NCI-H187 (cell line): ENCODE measurements at places on chromosomes 6 and 20.

DNA sequence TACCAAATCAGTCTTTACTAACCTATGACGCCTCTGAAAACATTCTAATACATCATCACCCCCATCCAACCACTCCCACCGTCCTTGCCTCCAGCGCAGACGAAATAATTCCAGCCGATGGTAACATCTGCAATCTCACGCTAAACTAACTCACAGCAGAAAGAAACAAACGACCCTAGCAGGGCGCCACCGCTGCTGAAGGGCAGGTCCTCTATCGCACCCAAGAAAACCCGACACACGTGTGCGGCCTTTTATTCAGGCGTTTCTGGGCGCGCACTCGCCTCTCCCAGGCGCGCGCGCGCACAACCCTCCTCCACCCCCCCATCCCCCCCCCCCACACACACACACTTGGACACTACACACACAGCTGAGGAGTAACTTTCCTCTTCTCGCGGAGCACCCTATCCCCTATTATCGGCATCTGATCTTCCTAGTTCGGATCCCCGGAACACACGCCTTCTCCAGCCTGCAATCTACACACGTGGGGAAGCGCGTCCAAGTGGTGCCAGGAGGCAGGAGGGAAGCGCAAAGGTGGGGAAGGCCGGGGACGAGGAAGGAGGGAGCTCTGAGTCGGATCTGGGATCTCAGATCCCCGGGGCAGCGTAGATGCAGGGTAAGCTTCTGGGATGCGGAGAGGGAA lies 1.4 kb downstream of the GFOD1 start:
- no peak for DNase-seq

DNA sequence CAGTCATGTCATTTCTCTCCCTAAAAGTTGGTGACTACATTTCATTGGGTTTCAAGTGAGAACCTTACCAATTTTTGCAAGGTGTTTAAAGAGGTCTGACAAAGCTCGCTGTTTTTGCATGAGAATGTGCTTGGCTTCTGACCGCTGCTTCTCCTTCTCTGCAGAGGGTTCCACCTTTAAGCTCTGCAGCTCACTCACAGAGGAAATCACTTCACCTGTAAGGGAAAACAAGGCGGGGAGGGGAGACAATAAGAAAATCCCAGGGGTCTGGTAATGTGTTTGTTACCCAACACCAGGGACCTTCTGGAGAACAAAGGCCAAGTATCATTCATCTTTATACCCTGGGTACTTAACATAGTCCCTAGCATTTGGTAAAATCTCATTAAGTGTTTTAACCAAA lies 40.0 kb upstream of the LYRM2 start:
- DNase-seq, result no peak

- DNase-seq, result no peak
These were observed 103.1 kb upstream of the ESR1 start for GRCh38 chr6:151704383-151704782.

DNA sequence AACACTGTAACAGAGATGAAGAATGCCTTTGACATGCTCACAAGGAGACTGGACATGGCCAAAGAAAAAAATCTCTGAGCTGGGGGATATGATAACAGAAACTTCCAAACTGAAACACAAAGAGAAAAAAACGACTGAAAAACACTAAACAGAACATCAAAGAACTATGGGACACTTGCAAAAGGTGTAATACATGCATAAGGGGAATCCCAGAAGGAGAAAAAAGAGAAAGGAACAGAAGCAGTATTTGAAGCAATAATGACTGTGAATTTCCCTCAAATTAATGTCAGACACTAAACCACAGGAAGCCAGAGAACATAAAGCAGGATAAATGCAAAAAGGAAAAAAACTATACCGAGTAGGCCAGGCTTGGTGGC lies 117.4 kb upstream of the ARID1B start:
- DNase-seq, result no peak

DNA sequence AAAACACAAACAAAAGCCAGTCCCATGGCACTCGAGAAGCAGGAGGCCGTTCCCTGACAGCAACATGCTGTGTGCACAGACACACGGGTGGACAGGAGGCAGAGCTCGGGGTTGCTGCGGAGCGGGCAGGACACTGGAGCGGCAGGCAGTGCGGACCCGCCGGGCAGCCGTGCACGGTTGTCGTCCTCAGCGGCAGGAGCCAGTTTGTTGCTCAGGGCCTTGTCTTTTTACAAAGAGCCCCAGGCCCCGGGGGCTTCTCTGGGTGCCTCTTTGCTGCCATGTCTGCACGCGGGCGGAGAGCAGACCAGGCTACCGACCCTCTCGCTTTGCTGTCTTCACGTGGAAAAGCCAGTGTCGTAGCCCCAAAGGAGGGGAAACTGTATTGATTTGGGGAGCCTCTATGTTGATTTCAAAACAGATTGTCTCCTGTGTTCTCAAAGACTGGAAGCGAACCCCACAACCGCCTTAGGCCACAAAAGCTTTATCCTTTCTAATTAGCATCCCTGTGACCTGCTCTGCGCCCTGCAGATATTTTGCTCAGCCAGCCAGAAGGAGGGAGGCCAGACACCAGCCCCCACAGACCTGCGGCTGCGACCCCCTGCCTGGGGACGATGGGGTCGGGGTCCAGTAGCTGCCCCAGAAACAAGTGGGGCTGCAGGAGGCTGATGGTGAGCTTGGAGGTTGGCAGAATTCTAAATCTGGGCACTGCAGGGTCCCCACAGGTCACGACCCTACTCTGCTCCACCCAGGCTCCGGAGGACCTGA lies 50.2 kb downstream of the ERMARD start:
- no peak for DNase-seq

DNA sequence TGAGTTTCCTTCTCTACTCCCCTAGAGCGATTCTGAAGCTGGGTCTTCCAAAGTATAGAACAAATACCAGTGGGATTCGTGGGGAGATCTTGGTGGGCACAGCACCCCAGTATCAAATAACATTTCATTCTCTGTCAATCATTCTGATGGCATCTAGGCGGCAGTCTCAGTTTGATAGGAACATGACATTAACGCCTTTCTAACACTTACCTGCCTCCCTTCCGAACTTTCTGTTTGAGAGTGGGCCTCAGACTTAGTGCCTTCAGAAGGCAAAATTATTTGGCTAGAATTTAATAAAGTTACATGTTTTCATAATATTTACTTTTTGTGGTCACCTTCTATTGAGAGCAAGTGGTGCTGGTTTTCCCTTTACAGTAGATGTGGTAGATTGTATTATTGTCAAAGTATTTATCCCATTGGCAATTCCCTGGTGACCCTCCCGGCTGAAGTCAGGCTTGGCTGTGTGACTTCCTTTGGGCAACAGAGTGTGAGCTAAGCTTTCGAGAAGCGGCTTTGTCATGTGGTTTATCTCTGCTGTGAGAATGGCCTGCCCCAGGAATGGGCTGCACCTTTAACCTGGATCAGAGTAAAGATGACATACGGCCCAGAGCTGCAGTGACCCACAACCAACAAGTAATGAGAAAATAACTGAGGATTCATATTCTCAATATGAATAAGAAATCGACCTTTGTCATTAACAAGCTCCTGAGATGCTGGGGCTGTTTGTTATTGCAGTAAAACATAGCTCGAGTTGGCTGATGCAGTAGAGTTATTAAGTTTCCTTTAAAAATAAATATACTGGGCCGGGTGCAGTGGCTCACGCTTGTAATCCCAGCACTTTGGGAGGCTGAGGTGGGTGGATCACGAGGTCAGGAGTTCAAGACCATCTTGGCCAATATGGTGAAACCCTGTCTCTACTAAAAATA lies 45.2 kb upstream of the PTPN1 start:
- DNase-seq, result no peak

- no peak for DNase-seq
These were observed 168.1 kb downstream of the GRM4 start for GRCh38 chr6:33977606-33978411.

- no peak for DNase-seq
These were observed 162.8 kb upstream of the HEY2 start for GRCh38 chr6:125586605-125587004.

DNA sequence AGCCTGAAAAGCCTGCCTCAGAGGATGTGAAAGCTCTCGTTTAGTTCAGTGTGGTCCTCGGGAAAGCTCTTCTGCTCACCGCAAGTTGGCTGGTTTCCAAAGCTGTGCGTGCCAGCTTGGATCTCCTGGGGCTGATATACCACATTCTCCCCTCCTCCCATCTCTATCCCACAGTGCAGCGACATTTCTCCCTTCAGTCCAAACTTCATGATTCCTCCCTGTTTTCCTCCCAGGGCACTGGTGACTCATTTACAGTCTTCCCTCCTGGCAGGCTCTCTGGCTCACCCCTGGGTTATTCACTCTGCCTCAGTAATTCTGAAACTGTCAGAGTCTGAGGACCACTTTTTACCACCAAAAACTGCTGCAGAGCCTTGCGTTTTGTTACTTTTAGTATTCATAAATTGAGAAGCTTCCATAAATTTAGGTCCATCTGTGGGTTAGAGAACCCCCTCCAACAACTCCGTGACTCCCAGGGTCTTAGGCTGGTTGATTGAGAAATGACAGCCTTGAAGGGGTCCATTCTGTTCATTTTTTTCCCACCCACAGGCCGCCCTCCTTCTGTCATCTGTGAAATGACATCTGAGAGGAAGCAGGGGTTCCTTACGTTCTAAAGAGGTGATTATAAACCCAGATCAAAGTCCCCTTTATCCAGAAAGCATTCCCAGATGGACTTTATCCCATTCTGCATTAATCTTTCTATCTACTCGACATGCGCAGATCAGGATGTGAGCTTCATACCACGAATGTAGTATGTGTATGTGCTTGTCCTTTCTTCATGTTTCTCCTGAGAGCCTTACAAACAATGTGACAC lies 6.1 kb downstream of the TRIM10 start:
- DNase-seq, result peak; percentile 1

- DNase-seq, result no peak
These were observed 1.0 kb downstream of the HCRTR2 start for GRCh38 chr6:55175078-55176049.

- DNase-seq, result no peak
These were observed 208.0 kb upstream of the KCNQ5 start for GRCh38 chr6:72413884-72414283.

GRCh38 chr20:63529180-63529860 lies 7.9 kb downstream of the PTK6 start:
- no peak for DNase-seq

- no peak for DNase-seq
These were observed 43.3 kb downstream of the LRRC1 start for GRCh38 chr6:53837865-53838769.

GRCh38 chr6:118313208-118313607 lies 234.9 kb upstream of the PLN start:
- DNase-seq, result no peak

DNA sequence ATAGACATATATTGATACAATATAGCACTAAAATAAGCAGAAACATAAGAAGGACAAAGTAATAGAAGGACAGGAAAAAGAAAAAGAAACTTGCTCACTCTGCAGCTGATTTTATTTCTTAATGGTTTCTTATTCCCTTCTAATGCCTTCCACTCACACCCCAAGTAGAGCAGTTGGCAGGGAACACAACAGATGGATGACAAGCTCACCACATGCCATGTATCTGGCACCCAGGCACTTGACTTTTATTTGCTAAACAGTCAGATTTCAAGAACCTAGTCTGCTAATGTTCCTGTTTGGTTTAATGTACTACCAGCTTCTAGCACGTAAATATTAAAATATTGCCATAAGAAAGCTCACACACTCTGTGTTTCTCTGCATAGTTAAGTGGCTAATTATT lies 87.1 kb downstream of the COL19A1 start:
- peak; percentile 3 for DNase-seq

GRCh38 chr6:15586503-15586902 lies 76.3 kb downstream of the DTNBP1 start:
- DNase-seq, result no peak
